ENCODE measurements at places on chromosomes 12 and 14.

- no peak for DNase-seq
These were observed 2.8 kb upstream of the ZC2HC1C start for GRCh38 chr14:75066691-75067090.

DNA sequence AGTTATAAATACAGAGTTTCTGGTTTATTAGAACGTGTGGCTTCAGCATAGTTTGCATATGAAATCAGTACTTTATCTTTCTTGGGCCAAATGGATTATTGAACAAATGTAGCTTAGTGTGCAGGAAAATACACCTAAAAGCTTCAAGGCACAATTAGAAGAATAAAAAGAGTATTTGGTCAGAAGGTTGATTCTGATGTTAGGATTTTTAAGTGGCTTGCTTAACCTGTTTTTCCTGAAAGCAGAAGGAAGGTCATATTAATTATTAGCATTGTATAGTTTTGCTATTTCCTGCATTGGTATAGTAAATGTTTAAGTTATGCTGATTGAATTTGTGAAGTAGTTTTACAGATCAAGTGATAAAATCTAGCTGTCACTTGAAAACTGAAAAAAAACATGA is 31.0 kb upstream of the GNS start:
- DNase-seq: no peak

- peak; percentile 50 for DNase-seq
These were observed 15.5 kb downstream of the EMP1 start for GRCh38 chr12:13211859-13212664.

DNA sequence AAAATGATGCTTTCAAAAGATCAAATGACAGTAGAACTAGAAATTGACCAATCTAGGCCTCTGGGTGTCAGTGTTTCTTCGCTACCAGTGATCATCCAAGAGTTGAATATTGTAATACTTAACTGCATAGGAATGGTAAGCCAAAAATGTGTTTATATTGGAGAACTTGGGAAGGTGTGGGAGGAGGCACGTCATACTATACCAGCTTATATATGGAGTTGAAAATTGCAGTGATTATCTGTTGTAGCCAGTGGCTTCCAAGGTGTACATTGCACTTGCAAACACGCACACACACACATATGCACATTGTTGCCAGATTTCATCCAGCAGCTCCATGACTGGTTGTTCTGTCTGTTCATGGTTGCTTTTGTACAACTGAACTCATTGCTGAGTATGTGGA is 36.1 kb downstream of the EID3 start:
- DNase-seq: no peak

DNA sequence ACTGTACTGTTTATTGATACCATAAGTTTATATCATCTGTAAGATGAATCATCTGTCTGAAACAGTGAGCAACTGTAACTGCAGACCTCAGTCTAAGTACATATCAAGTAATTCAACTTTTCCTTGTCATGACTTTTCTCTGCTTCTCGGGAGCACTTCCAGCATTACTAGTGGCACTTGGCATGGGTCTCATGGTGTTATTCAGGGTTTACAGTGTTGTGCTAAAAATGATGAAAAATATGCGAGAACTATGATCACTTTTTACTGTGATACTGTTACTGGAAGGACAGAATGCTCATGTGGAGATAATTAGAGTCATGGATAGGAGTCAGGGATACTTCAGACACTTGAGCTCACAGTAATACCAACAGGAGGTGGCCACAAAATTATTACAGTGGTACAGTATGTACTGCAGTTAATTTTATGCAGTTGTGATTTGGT is 8.3 kb downstream of the KTN1 start:
- no peak for DNase-seq

GRCh38 chr12:121494093-121494787 is 86.6 kb downstream of the KDM2B start:
- DNase-seq: no peak

DNA sequence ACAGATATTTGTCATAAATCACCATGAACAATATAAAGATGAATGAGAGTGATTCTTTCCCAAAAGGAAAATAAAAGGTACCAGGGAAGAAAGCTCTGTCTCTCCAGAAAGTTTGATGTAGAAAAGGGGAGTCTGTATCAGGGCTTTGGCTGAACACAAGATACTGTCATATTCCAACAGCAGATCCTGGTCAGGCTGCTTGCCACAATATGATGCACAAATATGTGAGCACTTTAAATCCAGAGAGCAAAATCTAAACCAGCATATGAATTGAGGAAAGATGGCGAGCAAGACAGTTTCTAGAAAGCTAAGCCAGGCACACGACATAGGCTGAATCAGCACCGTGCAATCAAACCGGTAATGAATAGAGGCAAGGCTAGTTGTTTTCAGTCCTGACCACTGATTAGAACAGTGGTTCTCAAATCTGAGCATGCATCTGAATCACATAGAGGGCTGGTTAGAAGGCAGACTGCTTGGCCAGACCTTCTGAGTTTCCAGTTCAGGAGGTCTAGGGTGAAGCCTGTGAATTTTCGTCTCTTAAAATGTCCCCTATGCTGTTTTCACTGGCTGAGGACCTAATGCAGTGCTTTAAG is 60.7 kb downstream of the PLCZ1 start:
- no peak for DNase-seq

DNA sequence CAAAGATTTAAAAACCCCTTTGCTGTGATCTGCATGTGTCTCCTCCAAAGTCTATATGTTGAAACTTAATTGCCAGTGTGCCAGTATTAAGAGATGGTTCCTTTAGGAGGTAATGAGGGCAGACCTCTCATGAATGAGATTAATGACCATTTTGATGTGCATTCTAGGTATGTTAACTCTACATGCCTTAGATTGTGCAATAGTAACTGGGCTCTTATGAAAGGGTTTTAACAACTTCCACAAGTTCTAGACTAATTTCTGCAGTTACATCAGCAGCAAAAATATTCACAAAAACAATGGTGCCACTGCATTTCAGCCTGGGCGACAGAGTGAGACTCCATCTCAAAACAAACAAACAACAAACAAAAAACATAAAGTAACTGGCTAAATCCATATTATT is 3.8 kb upstream of the TAS2R10 start:
- peak; percentile 39 for DNase-seq

GRCh38 chr12:71626098-71626497 is 37.5 kb downstream of the ZFC3H1 start:
- no peak for DNase-seq

DNA sequence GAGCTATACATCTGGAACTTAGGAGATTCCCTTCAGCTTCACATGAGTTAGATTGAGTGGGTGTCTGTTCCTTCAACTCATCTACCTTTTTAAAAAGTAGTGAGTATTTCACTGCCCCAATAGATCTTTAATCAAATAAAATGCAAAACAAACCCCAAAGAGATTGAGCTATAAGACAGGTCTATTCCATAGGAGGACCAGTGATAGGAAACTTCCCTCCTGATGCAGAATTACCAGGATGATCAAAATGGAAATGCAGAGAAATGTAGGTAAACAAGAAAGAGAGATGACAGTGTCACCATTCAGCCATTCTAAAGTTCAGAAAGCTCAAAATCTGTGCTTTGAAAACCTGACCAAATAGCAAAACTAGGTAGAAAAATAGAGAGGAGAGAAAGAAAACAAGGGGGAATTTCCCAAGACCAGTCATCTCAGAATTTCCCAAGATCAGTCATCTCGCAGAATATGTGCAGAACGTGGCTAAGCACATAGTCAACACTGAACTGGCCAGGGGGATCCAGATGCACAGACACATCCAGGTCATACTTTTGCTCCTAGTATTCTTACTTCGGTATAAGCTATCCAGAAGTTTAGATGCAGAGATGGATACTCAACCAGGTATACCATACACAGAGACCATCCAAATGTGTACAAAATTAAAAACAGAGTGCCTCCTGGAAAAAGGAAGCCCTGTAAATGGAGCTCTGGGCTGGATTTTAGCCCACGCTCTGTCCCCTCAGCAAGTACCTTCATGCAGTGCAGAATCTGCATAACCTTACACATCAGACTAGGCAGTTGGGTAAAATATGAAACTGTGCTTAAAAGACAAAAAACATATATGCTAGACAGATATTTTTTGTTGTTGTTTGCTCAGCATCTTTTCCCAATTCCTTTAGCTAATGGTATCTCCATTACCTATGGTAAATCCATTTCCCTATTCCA is 27.4 kb downstream of the SLC41A2 start:
- peak; percentile 49 for DNase-seq

GRCh38 chr14:68544081-68544892 is 248.6 kb downstream of the ZFP36L1 start:
- DNase-seq: peak; percentile 99

DNA sequence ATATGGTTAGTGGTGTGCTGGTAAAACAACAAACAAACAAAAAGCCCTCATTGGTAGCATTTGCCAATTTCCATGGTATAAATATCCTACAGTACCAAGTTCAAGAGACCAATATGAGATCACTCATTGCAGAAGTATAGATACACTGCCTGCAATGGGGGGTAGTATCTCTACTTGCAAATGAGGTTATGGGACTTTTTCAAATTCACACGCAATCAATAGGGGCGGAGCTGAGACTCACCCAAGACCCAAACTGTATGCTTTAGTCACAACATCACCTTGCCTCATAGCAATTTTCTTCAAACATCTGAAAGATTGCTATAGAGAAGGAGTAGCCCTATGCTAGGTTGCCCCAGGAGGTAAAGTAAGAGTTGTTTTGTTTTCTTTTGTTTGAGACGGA is 93.7 kb downstream of the VCPKMT start:
- DNase-seq: no peak

- DNase-seq: no peak
These were observed 47.4 kb upstream of the GPR68 start for GRCh38 chr14:91291786-91292405.

- peak; percentile 86 for DNase-seq
These were observed 57.5 kb downstream of the CALM1 start for GRCh38 chr14:90454041-90455000.

GRCh38 chr12:110649341-110649847 is 35.5 kb downstream of the TCTN1 start:
- DNase-seq: no peak
